ENCODE measurements at places on chromosomes 11 and 22.

DNA sequence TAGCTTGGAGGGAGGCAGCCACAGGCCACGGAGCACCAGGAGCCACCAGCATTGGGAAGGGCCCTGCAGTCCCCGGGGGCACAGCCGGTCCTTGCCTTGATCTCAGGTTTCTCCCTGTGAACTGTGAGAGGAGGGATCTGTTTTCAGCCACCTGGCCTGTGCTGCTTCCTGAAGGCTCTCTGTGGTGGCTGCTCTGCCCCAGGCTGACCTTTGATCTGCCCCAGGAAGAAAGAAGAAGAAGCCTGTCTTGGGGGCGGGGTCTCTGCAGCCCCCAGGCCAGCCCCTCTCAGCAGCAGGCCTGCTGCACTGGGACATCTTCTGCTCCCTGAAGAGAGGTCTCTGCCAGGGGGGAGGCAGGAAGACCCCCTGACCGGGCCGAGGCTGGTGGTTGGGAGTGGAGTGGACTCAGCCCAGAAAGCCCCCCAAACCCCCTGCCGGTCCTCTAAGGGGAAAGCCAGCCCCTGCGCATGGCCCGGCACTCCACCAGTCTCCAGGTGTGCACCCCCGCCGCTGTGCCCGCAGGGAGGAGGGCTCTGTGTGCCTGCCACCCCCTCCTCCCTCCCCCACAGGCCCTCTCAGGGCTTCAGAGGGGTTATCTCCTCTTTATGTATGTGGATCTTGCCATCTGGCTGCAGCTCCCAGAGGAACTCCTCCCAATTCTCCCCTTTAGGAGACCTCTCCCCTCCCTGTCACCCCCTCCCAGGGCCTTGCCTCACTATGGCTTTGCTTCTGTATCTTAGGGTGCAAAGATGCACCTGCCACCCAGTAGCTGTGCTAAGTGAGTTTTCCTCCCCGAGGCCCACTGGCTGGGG, 675.3 kb downstream of the BRD1 start:
- DNase-seq, result no peak

DNA sequence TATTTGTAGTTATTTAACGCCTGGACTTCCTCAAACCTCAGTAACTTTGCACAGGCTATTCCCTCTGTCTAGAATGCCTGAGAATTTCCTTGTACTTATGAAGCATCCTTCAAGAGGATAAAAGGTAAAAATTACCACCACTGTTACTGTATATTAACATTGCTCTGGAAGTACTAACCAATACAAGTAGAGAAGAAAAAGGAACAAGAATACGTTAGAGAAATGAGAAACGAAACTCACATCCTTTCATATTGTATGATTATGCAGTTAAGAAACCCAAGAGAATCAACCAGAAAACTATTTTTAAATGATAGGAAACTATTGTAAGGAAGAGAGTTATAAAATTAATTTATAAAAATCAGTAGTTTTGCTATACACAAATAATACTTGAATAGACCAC, 48.2 kb upstream of the OR5P2 start:
- DNase-seq, result no peak

DNA sequence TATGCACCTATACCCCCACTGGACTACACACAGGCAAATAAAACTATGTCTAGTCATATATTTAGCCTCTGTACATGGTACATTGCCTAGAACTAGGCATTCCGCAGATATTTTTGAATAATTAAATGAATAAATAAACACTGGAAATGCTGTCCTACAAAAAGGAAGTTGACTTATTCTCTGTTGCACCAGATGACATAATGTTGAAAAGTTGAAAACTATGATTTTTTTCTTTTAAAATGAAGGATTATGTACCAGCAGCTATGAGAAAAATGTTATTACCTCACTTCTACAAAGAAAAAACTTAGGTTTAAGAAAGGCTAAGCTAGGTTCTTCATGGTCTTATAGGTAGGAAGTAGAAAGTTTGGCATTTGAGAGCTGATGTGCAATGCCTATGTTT, 856.6 kb downstream of the METTL15 start:
- no peak for DNase-seq

- no peak for DNase-seq
Observed at GRCh38 chr11:96134602-96135001, 208.4 kb downstream of the MAML2 start.

DNA sequence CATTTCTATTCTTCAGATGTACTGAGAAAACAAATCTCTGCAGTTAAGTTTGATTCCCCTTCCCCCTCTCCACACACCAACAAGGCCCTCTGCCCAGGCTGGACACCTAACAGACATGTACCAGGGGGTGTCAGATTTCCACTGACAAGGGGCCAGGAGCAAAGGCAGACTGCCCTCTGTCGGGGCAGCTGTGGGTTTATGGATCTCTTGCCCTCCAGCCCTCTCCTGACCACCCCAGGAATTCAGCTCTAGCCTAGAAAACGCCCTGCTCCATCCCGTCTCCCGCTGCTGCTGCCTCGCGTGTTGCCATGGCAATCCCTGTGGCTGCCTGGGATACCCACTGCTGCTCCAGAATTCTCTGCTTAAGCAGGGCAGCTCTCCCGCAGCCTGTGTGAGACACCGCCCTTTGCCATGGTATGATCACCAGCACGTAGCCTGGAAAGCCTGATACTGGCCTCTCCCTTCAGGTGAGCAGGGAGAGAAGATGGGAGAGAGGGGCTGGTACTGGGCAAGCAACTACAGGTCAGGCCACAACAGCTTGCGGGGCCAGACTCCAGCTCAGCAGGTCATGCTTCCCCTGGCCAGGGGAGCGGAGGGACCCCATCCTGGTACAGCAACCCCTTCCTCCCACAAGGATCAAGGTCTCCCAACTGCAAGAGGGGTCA, 41.6 kb downstream of the BUD13 start:
- no peak for DNase-seq

DNA sequence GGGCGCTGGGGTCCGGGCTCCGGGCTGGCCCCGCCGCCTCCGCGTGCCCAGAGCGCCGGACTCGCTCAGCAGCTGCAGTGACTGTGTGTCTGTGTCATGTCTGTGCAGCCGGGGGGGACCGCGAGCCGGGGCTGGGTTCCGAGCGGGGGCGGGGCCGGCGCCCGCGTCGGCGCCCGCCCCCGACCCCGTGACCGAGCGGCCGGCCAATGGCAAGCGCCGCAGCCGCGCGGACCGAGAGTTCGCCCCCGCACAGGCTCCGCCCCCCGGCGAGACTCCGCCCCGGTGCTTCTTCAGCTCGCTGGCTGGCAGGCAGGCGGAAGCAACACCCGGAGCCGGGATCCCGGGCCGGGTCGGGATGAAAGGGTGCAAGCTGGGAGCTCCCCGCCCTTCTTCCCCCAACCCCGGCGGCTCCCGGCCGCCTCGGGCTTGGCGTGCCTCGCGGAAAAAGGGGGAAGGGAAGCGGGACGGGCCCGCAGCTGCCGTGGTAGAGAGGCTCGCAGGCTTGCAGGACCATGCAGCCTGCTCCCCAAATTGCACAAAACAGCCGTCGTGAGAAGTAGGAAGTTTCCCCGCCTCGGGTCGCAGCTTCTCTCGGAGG, 750 bp upstream of the LARGE1 start:
- DNase-seq, result peak; percentile 71

- DNase-seq, result no peak
Observed at GRCh38 chr22:19042285-19043120, 79.7 kb downstream of the DGCR2 start.

DNA sequence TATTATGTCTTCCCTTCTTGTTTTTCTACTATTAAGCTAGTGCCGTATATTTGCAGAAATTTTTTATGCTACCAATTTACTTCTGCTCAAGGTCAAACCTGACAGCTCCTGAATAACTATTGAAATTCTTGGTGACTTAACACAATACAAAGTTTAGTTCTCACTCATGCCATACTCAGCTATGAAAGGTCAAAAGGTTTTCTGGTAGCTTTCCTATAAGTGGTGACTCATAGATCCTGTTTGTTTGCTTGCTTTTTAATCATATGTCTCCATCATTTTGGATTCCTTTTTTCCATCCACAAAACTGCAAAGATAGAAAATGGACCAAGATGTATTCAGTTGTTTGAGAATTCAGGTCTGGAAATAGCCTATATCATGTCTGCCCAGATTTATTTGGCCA, 855.8 kb upstream of the LRRC4C start:
- no peak for DNase-seq

GRCh38 chr11:40215556-40215955, 1243.9 kb downstream of the LRRC4C start:
- no peak for DNase-seq

- no peak for DNase-seq
Observed at GRCh38 chr11:133020372-133020714, 512.0 kb downstream of the OPCML start.

Measured in T47D (cell line).